ENCODE measurements at places on chromosomes 4 and X.
A peak's percentile ranks its signal among the peaks of the same experiment; 100 is the strongest.

DNA sequence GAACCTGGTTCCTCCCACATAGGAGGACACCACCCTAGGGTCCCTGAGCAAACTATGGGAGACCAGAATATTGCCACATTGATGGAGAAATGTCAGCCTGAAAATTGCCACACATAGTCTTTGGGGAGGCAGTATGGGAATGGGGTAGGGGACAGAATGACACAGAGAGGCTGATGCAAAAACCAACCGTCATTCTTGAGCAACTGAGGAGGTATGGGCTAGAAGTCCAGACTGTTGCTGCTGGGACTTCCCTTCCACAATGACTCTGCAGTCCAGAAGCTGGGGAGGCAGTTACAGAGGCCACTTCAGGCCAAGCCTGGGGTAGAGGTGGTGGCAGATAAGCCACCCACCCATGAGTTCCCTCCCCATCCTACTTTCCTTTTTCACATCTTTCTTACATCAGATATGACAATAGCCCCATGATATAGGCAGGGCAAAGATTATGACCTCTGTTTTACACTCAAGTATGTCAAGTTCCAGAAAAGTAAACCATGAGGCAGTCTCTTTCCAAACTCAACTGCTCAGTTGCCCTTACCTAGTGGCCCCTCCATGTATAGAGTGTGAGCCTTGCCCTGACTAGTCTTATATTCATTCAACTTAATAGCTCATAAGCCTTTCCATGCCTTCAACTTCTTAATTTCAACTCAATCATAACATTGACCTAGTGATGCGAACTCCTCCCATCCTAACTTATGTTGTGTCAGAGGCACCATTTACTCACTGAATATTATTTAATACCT lies 41.7 kb downstream of the VSIG4 start:
- DNase-seq, result no peak

GRCh38 chr4:108779958-108780357 lies 17.1 kb upstream of the ETNPPL start:
- DNase-seq, result no peak

- DNase-seq, result no peak
Measured at GRCh38 chrX:31061091-31061490, 10.8 kb downstream of the FTHL17 start.

- no peak for DNase-seq
Measured at GRCh38 chrX:122972604-122973003, 211.5 kb upstream of the GRIA3 start.

DNA sequence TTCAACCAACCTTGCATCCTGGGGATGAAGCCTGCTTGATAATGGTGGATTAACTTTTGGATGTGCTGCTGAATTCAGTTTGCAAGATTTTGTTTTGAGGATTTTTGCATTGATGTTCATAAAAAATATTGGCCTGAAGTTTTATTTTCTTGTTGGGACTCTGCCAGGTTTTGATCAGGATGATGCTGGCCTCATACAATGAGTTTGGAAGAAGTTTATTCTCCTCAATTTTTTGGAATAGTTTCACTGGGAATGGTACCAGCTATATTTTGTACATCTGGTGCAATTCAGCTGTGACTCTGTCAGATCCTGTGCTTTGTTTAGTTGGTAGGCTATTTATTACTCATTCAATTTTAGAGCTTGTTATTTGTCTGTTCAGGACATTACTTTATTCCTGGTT lies 340.3 kb upstream of the TRAM1L1 start:
- DNase-seq, result peak; percentile 94

GRCh38 chr4:2792711-2793585 lies at the start of gene SH3BP2:
Gene SH3BP2 (plus strand): TSS chr4:2793085. CDS start chr4:2820618, 27,533 bp downstream.
- no peak for DNase-seq

- DNase-seq, result no peak
Measured at GRCh38 chr4:84547211-84547610, 35.7 kb upstream of the CDS1 start.

GRCh38 chr4:99622341-99622740 lies 35.3 kb downstream of the C4orf54 start:
- DNase-seq, result no peak

- no peak for DNase-seq
Measured at GRCh38 chr4:98976716-98977115, 18.8 kb upstream of the METAP1 start.

DNA sequence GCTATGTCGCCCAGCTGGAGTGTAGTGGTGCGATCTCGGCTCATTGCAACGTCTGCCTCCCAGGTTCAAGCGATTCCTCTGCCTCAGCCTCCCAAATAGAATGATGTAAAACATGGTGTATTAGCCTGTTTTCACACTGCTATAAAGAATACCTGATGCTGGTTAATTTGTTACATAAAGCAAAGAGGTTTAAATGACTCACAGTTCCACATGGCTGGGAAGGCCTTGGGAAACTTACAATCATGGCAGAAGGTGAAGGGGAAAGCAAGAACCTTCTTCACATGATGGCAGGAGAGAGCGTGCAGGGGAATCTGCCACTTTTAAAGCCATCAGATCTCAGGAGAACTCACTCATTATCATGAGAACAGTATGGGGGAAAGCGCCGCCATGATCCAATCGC lies 1191.8 kb downstream of the ARAP2 start:
- no peak for DNase-seq

DNA sequence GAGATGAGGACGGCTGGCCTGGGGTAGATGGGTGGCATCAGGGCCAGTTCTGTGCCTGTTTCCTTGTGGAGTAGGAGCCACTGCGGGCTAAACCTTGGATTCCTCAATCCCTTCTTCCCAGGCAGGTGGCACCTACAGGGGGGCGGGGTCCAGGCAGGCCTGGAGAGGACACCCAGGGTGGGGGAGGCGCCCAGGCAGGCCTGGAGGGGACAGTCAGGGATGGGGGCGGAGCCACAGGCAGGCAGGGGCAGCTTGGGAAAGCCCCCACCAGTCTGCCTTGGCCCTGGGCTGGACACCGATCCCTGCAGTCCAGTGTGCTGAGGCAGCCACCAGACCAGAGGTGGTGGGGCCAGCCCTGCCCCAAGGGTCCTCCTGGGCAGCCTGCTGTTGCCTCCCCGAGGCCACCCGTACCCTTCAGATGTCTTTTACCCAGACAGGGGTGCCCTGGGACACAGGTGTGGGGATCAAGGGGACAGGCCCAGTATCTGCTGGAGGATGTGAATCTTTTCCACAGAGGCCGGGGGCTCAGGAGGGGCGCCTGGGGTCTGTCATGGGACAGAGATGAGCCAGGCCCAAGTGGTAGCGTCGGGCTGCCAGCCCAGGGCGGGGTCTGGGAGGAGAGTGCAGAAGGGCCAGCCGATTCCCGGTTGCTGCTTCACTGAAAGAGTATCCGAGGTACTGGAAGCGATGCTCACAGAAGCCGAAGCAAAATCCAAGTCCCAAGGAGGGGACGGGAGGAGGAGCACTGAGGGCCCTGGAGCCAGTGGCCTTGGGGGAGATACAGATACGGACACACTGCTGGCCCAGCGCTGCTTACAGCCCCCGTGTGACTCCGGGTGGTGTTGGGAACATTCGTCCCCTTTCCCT lies 34.5 kb downstream of the LRPAP1 start:
- DNase-seq, result no peak

- no peak for DNase-seq
Measured at GRCh38 chrX:19003756-19004155, 19.8 kb upstream of the PHKA2 start.

- DNase-seq, result peak; percentile 23
Measured at GRCh38 chr4:92307866-92308265, 4.1 kb downstream of the GRID2 start.

DNA sequence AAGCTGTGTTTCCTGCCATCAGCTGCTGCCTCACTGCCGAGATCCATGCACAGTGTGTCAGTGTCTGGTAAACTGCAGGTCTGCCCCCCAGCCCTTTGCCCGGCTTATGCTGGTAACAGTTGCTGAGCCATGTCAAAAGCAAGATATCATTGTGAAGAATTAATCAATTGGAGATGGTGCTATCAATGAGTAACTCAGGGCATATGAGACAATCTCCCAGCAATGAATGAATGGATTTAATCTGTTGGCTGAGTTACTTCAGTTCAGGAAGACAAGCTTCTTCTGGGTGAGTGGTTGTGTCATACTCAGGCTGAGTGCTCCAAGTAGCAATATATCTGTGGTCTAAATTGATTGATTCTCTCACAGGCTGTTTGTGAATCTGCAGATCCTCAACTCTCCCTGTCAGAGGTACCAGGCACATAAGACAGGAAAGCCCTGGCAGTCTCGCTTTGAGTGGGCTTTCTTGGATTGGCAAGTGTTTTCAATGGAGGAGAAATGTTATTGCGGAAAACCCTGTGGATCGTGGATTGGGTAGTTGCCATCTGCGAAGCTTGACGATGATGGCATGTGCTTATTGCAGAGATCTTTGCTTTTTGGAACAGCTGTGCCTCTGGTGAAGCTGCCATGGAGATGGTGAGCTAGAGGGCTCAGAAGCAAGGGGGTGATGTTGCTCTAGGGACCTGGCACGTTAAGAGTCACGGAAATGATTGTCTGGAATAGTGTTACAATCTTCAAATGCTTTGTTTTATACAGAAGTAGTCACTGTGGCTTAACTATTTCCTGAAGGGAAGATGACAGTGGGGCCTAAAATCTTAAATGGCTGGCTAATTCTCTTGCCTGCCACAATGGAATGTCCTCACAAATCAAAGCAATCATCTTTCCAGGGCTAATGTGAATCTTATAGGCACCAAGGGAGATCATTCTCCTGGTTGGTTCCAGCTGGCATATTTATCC lies 147.6 kb upstream of the TBC1D9 start:
- no peak for DNase-seq

- no peak for DNase-seq
Measured at GRCh38 chr4:81506731-81507130, 35.0 kb upstream of the RASGEF1B start.

DNA sequence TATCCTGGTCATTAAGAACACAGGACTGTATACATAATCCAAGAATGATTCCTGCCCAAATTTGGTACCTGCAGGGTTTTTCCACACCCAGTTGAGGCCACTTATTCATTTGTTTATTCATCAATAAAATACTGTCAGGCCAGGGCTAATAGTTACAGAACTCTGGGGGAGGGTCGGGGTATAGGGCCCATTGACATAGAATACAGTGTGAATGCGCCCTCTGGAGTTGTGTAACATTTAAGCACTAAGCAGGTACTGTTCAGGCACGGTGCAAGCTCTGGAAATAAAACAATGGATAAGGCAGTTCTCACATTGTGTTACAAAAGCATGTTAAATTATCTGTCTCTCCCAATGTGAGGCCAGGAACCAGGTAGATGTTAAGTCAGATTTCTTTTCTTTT lies 30.8 kb upstream of the LRBA start:
- DNase-seq, result no peak

GRCh38 chrX:96540111-96540631 lies 144.5 kb upstream of the DIAPH2 start:
- no peak for DNase-seq

- no peak for DNase-seq
Measured at GRCh38 chr4:121189326-121190215, 25.4 kb upstream of the TNIP3 start.

- DNase-seq, result no peak
Measured at GRCh38 chr4:120215350-120215749, 148.7 kb upstream of the MAD2L1 start.

- DNase-seq, result no peak
Measured at GRCh38 chr4:165532976-165533375, 154.2 kb downstream of the CPE start.

GRCh38 chrX:112731793-112732192 lies 52.1 kb upstream of the LHFPL1 start:
- no peak for DNase-seq

DNA sequence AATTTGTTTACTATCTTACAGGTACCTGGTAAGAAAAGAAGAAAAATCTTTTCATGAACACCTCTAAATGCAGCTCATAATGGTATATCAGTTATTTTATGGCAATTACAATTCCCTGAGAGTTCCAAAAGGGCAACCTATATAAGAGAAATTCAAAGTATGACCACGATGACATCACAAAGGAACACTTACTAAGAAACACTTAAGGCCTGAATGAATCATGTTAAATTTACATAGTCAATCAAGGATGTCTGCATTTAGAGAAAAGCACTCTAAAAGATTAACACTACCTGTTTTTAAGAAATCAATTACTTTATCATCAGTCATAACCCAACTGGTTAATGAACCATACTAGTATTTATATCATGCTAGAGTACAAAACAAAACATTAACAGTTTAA lies 63.9 kb downstream of the LCORL start:
- DNase-seq, result no peak

- DNase-seq, result no peak
Measured at GRCh38 chr4:182608525-182608924, 308.7 kb downstream of the DCTD start.

GRCh38 chrX:153635388-153635787 lies 11.6 kb upstream of the DUSP9 start:
- no peak for DNase-seq

DNA sequence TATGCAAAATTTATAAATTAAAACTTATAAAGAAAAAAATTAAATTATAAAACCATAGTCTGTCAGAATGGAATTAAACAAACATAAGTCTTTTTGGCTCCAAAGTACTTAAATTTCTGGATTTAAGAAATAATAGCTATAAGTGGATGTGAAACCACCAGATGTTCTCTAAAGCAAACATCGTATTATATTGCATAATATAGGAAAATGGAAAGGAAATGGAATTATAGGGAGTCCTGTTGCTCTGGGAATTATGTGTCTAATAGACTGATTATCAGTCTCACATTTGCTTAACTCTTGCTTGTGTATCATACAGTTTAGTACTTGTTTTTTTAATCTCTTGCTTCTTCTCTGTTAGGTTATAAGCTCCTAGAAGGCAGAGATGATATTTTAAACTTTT lies 819.2 kb downstream of the RAPGEF2 start:
- no peak for DNase-seq

DNA sequence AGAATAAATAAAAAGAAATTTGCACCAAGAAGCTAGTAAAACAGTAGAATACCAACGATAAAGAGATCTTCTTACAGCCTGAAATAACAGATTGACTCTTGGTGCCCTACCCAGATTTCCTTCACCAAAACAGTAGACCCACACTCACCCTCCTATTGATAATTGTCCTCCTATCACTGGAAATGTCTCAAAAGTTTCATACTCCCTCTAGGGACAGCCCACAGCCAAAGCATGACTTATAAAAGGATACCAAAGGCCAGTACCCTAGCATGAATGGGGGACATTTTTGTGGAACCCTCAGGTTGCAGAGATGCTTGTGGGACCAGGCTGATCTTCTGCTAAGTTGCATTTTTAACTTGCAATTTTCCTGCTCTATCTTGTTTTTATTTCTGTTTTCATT lies 104.1 kb downstream of the INPP4B start:
- DNase-seq, result no peak

GRCh38 chrX:22024577-22024976 lies 7.5 kb upstream of the PHEX start:
- no peak for DNase-seq

All from NCI-H446 treated with DMSO at 0.1 percent for 48 hours (cell line).